Activated CD8-positive, alpha-beta memory T cell treated with anti-CD3 and anti-CD28 coated beads for 1 hour (primary cell): ENCODE measurements at places on chromosomes 6 and 20.

- DNase-seq = no peak
Measured at GRCh38 chr6:166484863-166485262, 101.6 kb downstream of the RAMACL start.

GRCh38 chr6:148674306-148674705, 72.5 kb upstream of the UST start:
- DNase-seq = no peak

DNA sequence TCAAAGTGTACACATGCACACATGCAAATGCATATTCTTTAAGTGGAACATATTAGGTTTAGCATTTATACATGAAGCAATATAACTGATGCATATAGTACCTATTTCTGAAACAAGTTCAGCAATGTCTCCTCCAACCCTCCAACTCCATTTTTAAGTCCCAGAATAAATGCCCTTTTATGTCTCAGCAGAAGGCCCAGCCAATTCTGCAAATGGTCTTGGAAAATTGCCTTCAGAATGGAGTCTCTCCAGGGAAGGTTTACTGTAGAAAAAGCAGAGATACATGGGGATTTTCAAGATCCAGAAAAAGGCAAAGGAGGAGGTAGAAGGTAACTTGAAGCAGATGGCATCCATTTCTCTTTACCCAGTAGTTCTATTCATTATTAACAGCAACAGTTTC, 633.3 kb downstream of the MAFB start:
- no peak for DNase-seq

DNA sequence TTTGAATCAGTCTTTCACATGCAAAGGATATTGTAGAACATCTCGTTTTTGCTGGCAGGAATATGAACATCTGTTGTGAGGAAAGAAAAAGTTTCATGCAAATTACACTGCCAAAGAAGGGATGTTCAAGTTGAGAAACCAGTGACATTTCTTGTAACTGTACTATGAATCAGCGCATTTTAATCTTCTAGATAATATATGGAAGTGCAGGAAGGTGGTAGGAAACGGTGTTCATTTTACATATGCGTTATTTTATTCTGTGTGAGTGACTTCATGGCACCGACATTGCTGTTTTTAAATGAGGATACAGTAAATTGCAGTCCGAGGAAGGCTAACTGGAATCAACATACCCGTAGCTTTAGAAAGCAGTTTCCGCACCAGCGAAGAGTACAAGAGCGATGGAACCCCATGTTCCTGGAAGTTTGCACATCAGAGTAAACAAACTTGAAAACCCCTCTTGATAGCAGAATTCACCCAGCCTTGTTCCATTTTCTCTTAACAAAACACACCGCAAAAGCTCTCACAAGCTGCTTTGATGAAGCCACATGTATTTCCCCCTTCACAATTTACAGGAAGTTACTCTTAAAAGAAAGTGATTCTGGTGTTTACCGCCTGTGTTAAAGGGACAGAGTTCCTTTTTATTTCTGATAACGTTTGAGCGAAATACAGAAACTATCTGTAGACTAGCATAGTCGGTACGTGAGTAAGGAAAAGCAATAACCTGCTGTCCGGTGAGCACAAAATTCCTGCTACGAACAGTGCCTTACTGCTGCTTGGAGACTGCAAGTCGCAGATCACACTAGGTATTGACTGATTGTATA, 11.5 kb downstream of the PRDM1 start:
- DNase-seq = no peak

- no peak for DNase-seq
Measured at GRCh38 chr6:32844839-32845383, 1.1 kb upstream of the PSMB8 start.

DNA sequence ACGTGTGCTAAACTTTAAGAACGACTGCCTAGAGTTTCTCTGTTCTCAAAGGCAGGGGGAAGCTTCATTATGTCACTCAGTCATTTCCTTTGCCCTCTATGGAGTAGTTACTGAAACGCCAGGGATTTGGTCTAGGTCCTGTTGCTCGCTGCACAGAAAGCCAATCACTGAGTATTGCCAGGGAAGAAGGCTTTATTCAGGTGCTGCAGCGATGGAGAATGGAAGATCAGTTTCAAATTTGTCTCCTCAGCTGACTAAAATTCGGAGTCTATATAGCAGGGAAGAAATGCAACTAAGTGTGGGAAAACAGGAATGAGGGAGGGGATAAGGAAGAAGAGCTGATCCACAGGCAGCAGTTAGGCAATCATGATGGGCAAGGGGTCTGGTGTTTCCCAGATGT, 75.8 kb downstream of the QRSL1 start:
- no peak for DNase-seq

DNA sequence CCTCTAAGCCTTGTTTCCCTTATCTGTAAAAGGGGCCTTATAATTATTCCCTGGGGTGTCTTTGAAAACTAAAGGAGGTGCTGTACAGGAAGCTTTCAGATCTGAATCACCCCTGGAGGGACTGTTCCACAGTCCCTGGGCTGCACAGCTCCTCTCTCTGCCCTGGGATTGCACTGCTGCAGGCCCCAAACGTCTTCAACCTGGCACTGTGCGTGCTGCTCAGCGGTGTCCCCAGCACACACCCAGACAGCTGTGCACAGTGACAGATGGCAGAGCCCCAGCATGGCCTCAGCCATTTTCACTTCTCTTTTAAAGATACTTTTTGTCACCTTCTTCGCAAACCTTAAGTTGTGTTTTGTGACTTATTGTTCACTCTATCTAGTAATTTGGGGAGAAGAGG, 50.7 kb upstream of the INSM1 start:
- no peak for DNase-seq

- no peak for DNase-seq
Measured at GRCh38 chr6:157880534-157880933, 57.5 kb downstream of the SNX9 start.

GRCh38 chr6:10310330-10310653, 104.6 kb downstream of the TFAP2A start:
- no peak for DNase-seq

- no peak for DNase-seq
Measured at GRCh38 chr6:1536526-1537429, 72.9 kb upstream of the FOXC1 start.

GRCh38 chr6:101716387-101716786, 322.9 kb downstream of the GRIK2 start:
- no peak for DNase-seq

DNA sequence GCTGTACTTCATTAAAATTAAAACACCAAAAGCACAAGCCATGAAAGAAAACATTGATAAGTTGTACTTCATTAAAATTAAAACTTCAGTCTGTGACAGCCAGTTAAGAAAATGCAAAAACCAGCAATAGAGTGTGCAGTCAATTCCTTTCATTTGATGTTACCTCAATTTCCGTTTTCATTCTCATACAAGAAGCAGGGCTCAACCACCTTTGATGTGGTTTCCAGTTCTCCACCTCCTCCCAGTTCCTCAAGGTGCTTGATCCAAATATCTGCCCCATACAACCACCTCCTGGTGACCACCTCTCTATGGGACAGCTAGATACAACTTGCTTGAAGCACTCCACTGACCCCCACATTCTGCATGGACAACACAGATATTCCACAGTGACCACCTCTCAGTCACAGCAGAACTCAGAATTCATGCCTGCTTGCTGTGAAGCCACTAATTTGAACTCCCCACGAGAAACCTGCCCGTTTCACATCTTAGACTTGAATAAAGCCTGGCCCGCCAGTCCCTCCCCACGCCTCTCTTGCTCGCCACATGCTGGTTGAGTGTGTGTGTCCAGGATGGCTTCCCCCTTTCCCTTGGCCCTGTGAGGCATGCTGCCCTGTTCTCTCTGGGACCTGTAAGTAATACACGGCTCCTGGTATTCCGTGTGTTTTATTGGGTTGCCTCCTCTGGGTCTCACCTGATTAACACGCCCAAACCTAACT, 66.1 kb downstream of the FAM50B start:
- DNase-seq = no peak

DNA sequence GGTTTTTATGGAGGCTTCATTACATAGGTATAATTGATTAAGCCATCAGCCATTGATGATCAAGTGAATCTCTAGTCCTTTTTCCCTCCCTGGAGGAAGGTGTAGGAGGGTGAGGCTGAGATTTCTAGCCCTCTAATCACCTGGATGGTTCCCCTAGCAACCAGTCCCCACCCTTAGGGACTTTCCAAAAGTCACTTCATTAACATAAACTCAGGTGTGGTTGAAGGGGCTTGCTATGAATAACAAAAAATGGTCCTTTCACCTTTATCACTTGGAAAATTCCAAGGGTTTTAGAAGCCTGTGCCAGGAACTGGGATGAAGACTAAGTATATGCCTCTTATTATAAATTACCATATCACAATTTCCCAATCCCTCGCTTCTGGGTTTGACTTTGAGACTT, 40.4 kb downstream of the SMPDL3A start:
- no peak for DNase-seq

- DNase-seq = no peak
Measured at GRCh38 chr20:25676164-25676809, 20.4 kb downstream of the ZNF337 start.

- no peak for DNase-seq
Measured at GRCh38 chr6:170449835-170450753, 103.0 kb downstream of the PSMB1 start.

- no peak for DNase-seq
Measured at GRCh38 chr20:62723768-62724450, 15.3 kb downstream of the NTSR1 start.

- DNase-seq = no peak
Measured at GRCh38 chr20:34527016-34527415, 10.8 kb downstream of the DYNLRB1 start.

DNA sequence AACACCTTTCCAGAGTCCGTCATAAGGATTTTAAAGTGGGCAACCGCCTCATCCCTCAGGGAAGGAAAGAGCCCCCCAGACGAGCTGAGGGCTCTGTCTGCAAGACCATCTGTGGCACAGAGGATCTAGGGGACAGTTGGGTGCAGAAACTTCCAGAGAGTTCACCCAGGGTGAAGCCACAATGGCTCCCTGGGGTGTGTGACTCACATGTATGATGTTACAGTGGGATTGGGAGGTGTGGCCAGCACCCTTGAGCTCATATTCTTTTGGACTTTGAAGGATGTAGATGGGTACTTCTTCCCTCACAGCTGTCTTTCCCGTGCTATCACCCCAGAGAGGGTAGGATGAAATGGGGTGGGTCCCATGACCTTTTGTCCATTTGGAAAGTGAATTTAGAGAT, 95.5 kb downstream of the NCR2 start:
- no peak for DNase-seq

DNA sequence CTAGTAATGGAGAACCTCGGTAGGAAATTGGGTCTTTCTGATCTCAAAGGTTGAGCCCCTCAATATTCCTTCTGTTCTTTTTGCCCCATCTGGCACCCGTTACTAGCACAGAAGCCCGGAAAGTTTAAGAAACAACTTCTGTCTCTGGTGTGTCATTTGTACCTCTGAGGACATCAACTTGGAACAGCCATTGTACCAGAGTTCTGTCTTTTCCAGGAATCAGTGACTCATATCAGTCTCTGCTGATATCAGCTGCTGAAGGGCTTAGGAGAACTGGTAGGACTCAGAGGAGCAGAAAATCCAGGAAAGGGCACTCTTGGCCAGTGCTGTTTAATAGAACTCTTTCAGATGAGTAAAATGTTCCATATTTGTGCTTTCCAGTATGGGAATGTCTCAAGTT, 78.3 kb upstream of the CHD6 start:
- DNase-seq = no peak

GRCh38 chr20:11216451-11217314, 542.9 kb upstream of the JAG1 start:
- DNase-seq = no peak

DNA sequence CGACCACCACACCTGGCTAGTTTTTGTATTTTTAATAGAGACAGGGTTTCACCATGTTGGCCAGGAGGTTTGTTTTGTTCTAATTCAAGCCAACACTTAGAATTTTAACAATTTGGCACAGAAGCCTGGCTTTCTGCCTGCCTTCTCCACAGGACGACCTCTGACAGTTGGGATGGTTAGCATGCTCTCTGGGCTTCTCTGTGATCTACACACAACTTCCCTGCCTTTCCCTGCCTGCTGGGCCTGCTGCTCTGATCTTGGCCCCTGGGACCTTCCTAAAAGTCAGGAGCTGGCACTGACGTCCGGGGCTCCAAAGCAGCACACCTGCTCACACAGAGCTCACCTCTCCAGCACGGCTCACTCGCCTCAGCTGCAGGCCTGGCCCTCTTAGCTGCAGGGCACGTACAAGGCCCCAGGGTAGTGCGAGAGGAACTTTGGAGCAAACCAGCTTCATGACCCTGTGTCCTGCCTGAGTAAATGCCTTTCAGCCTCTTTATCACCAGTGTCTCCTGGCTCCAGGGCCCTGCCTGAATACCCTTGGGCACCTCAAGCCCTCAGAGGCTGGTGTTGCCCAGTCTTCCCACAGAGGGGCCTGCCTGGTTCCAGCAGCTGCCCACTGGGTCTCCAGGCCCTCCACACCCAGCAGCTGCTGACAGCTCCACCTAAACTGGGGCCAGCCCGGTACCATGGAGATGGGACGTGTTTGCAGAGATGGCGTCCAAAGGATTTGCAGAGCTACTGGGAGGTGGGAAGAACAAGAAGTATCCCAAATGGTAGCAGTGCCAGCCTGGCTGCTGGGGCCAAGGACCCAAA, 96.0 kb downstream of the PSMB1 start:
- DNase-seq = no peak

DNA sequence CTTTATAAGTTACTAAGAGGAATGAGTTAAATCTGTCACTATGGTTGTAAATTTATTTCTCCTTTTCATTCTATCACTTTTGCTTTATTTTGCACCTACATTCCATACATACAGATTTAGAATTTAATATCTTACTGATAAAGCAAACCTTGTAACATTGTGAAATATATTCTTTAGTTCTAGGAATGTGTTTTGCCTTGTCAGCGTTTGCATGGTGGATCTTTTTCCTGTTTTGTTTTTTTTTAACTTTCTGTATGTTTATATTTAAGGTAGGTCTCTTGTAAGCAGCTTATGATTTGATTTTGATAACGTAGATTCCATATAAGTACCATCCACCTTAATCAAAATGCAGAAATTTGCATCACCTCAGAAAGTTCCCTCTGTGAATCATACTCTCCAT, 16.4 kb downstream of the RAB22A start:
- no peak for DNase-seq

GRCh38 chr6:48505621-48506020, 394.6 kb upstream of the PTCHD4 start:
- DNase-seq = no peak

DNA sequence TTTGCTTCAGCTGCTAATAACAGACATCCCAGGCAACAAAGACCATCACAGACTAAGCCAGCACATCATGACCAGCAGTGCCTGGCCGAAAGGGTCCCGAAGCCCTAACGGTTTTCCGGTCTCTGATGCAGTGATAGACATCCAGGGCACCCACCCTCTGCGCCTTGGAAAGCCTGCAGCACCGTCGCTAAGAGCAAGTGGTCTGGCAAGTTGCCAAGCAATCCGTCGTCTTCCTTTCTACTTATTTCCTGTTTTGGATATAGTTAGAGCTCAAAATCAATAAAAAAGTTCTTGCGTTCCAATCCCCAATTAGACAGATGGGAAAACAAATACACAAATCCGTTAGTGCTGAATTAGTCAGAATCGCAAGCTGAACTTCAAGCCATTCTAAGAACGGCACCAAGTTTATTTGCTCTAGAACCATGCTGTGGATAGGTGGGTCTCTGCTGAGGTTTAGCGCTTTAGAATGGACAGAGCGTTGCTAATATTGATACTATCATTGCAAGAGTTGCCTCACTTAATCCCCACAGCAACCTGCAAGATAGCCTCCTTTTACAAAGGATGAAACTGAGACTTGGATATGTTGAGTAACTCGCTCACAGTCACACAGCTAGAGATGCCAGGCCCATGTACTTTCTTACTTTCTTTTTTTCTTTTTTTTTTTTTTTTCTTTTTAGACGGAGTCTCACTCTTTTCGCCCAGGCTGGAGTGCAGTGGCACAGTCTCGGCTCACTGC, 163.3 kb upstream of the SNX9 start:
- no peak for DNase-seq

GRCh38 chr6:166381733-166382499, 824 bp downstream of the MPC1 start:
- DNase-seq = peak; percentile 51
